AML-193 (cell line): ENCODE measurements at places on chromosomes 4 and X.

DNA sequence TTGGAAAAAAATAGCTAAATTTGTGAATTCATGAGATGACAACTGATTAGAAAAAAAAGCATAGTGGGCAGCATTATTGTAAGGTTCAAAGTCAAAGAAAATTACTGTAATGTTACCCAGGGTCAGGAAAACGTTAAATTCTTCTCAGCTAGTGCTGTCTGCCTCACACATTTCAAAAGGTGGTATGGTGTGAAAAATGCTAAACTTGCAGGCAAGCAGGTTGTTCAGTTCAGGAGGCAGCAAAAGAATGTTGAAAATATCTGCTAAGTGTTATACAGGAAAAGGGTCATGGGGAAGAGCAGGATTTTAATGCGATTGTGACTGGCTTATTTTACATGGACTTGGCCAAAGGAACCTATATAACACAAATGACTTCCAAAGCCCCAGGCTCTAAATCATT is 232.5 kb upstream of the NDST3 start:
- DNase-seq = no peak

DNA sequence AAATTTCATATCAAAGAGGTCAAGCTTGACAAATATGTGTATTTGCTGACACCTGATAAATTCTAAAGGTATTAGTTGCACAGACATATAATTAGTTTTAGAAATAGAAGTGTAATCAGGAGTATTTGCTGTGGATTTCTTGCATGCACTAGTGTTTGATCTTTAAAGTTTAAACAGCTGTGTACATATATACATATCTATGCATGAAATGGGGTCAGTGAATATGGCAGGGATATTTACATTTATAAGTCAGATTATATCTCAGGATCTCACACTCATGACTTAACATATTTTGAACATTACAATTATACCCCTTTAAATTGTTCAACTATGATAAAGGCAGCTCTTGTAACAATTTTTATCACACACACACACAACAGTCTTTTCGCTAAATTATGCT is 547.4 kb upstream of the ACTRT1 start:
- no peak for DNase-seq

DNA sequence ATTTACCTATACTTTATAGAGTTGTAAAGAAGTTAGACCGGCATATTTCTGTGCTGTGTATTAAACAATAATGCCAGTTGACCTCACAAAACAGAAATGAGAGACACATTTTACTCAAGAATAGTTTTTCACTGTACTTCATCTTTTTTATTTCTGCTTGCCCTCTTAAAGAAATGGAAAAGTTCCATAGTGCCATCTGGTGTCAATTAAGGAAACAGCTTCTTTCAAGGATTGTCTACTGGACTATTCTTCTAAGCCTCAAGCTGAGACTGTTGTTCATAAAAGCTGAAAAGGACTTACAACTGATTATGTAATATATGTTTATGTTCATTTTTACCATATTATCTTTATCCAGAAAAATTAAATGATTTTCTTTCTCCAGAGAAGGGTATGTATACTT is 1523.7 kb downstream of the ARAP2 start:
- peak; percentile 25 for DNase-seq

DNA sequence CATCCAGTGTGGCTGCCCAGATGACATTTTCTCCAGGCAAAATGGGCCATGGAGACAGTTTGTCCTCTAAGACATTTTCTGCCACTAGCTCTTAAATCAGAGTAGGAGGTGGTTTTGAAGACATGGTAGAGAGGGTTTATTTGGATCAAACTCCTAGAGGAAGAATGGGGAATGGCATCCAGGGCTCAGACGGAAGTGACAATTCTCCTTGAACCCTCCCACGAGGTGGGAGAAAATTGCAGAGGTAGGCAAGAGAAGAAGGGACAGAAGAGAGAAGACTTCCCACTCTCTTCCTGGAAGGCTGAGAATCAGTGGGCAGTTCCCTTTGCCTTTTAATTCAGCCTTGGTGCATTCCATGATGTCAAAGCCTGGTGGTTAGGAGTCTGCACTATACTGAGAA is 194.0 kb downstream of the SMIM20 start:
- DNase-seq = no peak

DNA sequence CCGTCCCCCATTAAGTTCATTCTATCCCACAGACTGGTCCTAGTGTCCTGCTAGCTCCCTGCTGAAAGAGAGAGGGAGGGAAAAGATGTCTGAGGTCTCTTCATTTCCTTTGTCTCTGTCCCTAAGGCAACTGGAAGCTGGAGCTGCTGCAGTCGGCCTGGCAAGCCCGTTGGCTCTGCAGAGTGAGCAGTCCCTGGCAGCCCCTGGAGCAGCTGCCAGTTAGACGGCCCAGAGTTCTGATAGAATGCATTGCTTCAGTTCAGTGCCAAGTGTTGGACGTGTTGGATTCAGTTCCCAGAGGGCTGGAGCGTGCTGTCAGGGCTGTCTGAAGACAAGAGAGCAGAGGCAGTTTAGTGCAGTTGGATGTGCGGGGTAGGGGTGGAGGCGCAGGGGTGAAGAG is 975 bp downstream of the KCNE5 start:
- no peak for DNase-seq

- DNase-seq = no peak
Observed at GRCh38 chr4:41181037-41181436, 33.3 kb downstream of the APBB2 start.

- no peak for DNase-seq
Observed at GRCh38 chrX:134419784-134420183, 40.2 kb upstream of the HPRT1 start.

GRCh38 chr4:24521544-24521943 is 62.8 kb downstream of the DHX15 start:
- DNase-seq = no peak

DNA sequence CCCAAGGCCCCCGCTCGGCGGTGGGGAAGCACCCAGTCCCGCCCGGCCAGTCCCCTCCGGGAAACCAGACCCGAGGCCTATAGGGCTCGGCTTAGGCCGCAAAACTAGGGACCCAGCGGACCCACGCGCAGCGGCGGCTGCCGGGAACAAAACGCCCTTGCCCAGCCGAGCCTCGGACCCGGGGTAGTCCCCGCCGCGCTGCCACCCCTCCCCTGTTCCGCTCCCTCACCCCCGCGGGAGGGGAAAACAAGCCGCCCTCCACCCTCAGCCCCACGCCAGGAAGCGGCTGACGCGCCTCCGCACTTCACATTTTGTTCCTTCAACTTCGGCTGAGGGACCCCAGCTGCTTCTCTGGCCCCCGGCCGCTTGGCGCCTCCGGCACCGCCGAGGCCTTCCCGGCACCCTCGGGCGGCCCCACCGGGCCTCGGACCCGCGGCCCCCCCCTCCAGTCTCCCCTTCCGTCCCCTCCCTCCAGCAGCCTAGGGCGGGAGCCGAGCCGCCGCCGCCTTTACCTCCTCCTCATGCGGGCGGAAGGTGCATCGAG is 694 bp downstream of the PDS5A start:
- no peak for DNase-seq

- DNase-seq = no peak
Observed at GRCh38 chr4:65960751-65961150, 290.5 kb upstream of the EPHA5 start.

DNA sequence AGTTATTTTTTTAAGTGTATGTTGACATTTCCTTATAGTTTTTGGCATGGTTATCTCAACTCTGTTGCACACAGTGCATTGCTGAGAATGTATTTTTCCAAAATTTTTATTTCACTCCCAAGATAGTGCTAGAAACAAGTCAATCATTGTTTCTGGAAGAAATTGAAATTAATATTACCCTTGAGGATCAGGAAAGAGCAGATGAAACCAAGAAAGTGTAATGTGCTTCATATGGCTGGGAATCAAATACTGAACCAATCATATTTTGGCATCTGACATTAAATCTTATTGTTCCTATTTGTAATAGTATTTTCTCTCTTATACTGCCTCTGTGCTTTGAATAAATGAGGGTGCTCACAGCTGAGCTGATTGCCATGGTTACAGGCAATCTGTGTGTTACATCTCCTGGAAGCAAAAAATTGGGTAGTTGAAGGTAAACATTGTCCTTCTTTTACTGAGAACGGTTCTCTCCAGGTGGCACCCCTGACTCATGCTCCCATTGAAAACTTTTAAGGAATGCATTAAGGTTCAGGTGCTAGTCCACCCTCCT is 358.2 kb upstream of the NR3C2 start:
- no peak for DNase-seq

GRCh38 chr4:73944061-73944875 is 37.6 kb downstream of the PF4 start:
- DNase-seq = no peak

DNA sequence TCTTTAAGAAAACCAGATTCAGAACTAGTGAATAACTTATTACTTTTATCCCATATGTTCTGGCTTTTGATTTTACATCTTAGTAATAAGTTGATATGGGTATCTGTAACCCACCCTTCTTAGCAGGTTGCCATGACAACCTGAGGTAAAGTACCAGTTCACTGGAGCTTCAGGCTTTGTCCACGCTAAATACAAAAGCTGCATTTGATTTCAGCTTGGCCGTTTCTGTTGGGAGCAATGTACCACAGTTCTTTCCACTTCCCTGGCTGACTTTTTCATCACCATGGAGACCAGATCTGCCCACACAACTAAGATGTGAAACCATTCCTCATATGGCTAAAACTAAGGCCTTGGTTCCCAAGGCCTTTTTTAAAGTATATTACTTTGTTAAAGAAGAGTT is 26.1 kb downstream of the KLHL34 start:
- no peak for DNase-seq
